ENCODE measurements at places on chromosomes 6 and 20. TPM values are rescaled to one million over a fixed set of nuclear protein-coding genes. Genes with fewer than 3 reads are reported as not detected.

DNA sequence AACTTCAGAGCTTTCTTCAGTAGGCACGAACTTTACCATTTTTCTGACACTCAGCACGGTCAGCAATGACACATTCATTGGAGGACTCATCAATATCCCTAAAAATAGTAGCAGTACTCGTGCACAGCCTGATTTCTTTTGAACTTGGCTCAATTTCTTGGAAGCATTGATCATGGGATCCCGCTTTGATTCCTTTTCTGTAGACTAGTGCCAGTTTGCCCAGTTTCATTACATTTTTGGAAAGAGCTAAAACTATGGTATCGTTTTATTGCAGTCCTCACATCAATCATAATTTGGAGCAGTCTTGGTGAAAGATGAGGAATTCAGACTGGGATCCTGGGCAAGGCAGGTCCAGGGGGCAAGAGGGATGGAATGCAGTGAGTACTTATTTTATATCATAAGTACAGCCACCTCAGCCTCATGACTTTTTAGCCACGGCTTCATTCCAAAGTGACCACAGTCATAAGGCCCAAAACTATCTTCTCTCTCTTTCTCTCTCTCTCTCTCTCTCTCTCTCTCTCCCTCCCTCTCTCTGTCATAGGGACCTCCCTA, 170.9 kb upstream of the AKAP12 start:
- no peak overlapping the region for H3K4me3 ChIP-seq
- no peaks in the 10 kb centered on the region for H3K36me3 ChIP-seq
- no peak for DNase-seq
- no peaks in the 10 kb centered on the region for H3K27me3 ChIP-seq
- peak overlapping the region; percentile 74 for H3K27ac ChIP-seq

- H3K27ac ChIP-seq = no peak overlapping the region
- H3K4me1 ChIP-seq = no peaks in the 10 kb centered on the region
- H3K4me3 ChIP-seq = no peak overlapping the region
- no peak for DNase-seq
- no peaks in the 10 kb centered on the region for H3K27me3 ChIP-seq
Observed at GRCh38 chr6:68852791-68853190, 217.7 kb downstream of the ADGRB3 start.

GRCh38 chr6:124438546-124439065, 523.6 kb upstream of the RNF217 start:
- no peaks in the 10 kb centered on the region for H3K27me3 ChIP-seq
- H3K36me3 ChIP-seq = no peaks in the 10 kb centered on the region
- no peaks in the 10 kb centered on the region for H3K4me1 ChIP-seq
- no peak overlapping the region for H3K27ac ChIP-seq
- no peak overlapping the region for H3K4me3 ChIP-seq

Gene BHLHE23
- total RNA-seq = not detected

Data from adrenal gland (tissue), 19 donors.